Globus pallidus (tissue), 1 donor: ENCODE measurements at places on chromosomes 4 and X.

DNA sequence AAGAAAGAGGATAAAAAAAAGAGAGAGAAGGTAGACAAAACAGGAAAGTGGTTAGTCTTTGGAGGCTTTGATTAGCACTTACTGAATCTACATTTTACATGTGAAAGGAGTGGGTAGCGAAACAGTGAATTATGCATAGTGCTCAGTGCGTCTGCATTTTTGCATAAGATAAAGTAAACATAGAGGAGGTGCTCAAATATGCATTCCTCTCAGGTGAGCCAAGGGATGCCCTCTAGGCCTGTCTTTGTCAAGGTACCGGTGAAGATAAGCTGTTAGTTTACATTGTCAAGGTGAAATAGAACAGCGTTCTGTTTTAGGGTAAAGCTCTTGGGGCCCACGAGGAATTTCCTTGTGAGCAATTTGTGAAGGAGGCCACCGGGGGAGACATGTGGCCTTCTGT is 260.6 kb downstream of the TRIML1 start:
- no peak for DNase-seq

DNA sequence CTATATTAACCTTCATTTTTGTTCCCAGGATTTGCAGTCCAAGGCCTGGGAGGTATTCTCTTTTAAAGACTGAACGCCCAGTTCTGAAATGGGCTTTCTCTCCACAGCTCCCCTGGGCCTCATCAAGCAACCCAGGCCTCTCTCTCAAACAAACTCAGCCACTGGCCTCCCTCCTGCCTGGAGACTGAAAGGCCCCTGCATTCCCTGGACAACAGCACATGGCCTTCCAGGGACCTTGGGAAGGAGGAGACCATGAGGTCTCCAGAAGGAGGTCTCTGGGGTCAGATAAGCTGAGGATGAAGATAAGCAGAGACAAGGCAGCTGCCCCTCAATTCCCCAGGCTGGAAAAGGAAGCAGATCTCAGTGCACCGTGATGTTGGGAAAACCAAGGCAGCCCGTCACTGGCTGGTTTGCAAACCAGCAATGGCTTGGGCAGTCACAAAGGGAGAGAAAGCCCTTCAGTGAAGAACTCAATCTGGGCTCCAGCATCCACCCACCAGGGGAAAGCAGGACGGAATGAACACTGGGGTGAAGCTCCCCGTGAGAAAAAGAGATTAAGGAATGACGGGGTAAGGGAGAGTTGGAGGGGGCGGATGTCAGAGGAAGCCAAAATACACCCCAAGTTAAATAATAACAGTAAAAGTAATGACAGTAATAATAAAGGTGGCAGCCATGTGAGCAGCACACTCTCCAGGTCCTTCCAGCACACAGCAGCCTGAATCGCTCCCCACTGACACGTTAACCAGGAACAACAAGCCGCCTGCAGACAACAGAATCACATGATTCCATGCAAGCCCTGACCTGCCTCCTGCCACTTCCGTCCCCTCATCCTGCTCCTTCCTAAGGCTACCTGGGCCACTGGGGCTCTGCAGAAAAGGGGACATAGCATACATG is 22.3 kb downstream of the AMOT start:
- no peak for DNase-seq

DNA sequence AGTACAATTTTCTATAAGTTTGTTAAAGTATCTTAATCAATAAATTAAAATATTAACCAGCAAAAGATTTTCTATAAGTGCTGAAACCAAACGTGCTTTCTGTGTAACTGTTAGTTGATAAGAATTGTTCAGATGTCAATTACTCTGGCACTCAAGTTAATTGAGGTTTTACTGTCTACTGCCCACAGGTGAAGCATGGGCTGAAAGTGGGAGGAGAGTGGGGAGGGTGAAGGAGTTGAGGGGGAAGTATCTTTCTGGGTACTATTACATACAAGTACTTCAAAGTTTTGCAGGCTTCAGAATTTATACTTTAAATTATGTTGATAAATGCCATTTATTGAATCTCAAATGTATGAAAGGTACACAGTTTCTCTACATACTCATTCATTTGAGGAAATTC is 19.1 kb upstream of the CXCL3 start:
- no peak for DNase-seq

- DNase-seq = no peak
These were observed 50.3 kb downstream of the CASP3 start for GRCh38 chr4:184598753-184599491.

- DNase-seq = no peak
These were observed 24.5 kb upstream of the CPLX1 start for GRCh38 chr4:850323-850945.

DNA sequence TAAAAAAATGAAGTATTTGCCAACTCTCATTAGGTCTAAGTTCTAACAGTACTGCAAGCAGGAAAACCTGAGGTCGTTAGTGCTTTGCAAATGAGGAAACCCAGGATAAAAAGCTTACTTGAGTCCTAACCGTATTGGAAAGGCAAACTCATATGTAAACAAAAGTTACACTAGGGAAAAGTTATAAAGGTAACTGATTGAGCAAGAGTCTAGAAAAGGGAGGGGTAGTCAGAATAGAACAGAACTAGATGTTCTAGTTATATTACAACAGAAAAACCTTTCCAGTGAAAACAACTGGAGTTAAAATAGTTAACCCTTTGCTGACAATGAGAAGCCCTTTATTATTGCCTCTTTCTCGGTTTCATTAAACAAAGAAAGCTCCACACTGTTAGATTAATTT is 66.4 kb upstream of the MAOA start:
- no peak for DNase-seq

DNA sequence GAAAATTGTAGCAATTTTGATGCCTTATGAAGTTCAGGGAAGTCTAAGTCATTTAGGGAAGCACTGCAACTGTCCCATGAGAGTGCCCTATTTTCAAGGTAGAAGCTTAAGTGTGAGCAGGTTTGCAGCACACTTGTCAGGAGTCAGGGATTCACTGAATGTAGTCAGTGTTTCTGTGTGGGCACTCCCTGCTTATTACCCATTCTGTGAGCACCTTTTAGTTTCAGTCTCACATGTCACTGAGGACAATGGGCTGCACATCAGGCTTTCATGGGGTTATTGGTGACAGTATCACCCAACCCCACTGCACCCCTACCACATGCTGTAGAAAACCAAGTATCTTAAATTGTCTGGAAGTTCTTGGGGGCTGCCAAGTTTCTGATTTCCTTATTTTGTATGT is 2.9 kb upstream of the CCNG2 start:
- no peak for DNase-seq
